ENCODE measurements at places on chromosomes 6 and 20.

DNA sequence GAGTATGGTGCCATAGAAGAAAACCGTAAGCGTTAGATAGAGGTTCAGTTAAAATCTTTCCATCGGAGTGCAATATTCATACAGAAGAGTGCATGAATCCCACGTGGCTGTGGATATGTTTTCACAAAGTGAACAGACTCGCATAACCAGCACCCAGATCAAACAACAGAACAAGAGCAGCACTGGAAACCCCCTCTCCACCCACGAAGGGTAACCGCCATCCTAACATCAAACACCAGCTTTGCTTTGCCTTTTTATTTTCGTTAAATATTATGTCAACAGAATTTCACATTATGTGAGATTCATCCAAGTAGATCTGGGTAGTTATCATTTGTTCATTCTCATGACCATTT lies 4.7 kb downstream of the GTSF1L start:
- DNase-seq: no peak

DNA sequence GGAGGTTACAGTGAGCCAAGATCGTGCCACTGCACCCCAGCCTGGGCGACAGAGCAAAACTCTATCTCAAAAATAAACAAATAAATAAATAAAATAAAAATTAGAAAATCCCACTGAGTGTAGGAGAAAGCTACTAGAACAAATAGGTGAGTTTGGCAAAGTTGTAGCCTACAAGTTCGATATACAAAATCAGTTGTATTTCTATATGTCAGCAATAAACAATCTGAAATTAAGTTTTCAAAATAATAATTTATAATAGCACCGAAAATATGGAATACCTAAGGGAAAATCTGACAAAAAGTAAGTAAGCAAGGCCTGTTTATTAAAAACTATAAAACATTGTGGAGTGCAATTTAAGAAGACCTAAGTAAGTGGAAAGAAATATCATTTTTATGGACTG lies 5.1 kb upstream of the DEFB118 start:
- no peak for DNase-seq

- DNase-seq: no peak
These were observed 40.5 kb downstream of the TGM6 start for GRCh38 chr20:2421247-2421646.

- peak; percentile 94 for DNase-seq
These were observed at the start of gene RANBP9 for GRCh38 chr6:13711733-13712598. Gene RANBP9 (minus strand): TSS chr6:13711835. CDS start chr6:13711505, 330 bp downstream.
